ENCODE measurements at places on chromosomes 2 and 18. TPM values are rescaled to one million over a fixed set of nuclear protein-coding genes. Genes with fewer than 3 reads are reported as not detected.

SFTPB gene
- not detected for total RNA-seq

LIMS4 gene
- total RNA-seq: 0.12 TPM

KHK gene
- total RNA-seq: 12.4 TPM

IL36A gene
- not detected for total RNA-seq

MCM6 gene
- total RNA-seq: 177 TPM

CABLES1 gene
- 3.2 TPM for total RNA-seq

PHOSPHO2 gene
- 4.5 TPM for total RNA-seq

SERPINB11 gene
- not detected for total RNA-seq

HNMT gene
- not detected for total RNA-seq

INHBB gene
- not detected for total RNA-seq

IKZF2 gene
- total RNA-seq: 2.8 TPM

L3MBTL4 gene
- total RNA-seq: 0.26 TPM

LINC00305 gene
- not detected for total RNA-seq

SERPINB7 gene
- total RNA-seq: not detected

GPR35 gene
- 7.6 TPM for total RNA-seq

CNRIP1 gene
- total RNA-seq: not detected

C2orf78 gene
- not detected for total RNA-seq

ADAM17 gene
- 30.4 TPM for total RNA-seq

COLEC11 gene
- total RNA-seq: not detected

RNMT gene
- total RNA-seq: 60.6 TPM

TRABD2A gene
- 62.2 TPM for total RNA-seq

GIGYF2 gene
- total RNA-seq: 74.6 TPM

CELF4 gene
- not detected for total RNA-seq

GALNT13 gene
- not detected for total RNA-seq

LCT gene
- total RNA-seq: 0.41 TPM

MYL12B gene
- total RNA-seq: 234 TPM

SLC11A1 gene
- 0.05 TPM for total RNA-seq

HOXD13 gene
- not detected for total RNA-seq

STAT4 gene
- 57.4 TPM for total RNA-seq
